ENCODE measurements at places on chromosomes 1 and 21.
A peak's percentile ranks its signal among the peaks of the same experiment; 100 is the strongest.

- no peak for DNase-seq
These were observed 18.5 kb upstream of the EPHA2 start for GRCh38 chr1:16174261-16174868.

DNA sequence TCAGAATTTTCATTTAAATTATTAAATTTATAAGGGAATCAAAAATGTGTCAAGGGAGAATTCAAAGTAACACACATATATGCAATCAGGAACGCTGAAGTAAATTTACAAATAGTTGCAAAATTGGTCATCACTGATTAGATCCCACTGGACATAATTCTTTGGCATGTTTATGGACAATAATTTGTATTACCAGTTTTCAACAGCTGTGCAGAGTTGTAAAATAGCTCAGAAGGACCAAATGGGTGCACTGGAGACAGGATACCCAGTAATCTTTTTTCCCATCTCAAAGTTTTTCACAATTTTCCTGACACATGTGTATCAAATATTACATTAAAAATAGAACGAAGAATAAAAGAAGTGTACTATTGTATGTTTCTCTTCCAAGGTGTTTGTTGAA is 4.1 kb upstream of the ANGPTL1 start:
- no peak for DNase-seq

GRCh38 chr1:68111519-68112436 is 61.4 kb upstream of the DIRAS3 start:
- no peak for DNase-seq

GRCh38 chr1:16324456-16324890 is 27.8 kb downstream of the FBXO42 start:
- no peak for DNase-seq

DNA sequence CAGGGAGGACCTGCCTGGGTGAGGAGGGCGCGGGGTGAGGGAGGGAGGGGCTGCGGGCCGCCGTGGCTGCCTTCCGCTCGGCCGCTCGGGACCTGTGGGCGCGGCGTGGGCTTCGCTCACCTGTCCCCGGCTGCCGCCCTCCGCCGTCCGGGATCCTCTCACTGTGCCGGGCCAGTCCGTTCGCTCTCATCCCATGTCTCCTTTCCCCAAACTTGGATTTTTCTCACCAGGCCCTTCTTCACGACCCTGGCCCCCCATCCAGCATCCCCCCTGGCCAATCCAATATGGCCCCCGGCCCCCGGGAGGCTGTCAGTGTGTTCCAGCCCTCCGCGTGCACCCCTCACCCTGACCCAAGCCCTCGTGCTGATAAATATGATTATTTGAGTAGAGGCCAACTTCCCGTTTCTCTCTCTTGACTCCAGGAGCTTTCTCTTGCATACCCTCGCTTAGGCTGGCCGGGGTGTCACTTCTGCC is 362 bp downstream of the ZBTB48 start:
- no peak for DNase-seq

DNA sequence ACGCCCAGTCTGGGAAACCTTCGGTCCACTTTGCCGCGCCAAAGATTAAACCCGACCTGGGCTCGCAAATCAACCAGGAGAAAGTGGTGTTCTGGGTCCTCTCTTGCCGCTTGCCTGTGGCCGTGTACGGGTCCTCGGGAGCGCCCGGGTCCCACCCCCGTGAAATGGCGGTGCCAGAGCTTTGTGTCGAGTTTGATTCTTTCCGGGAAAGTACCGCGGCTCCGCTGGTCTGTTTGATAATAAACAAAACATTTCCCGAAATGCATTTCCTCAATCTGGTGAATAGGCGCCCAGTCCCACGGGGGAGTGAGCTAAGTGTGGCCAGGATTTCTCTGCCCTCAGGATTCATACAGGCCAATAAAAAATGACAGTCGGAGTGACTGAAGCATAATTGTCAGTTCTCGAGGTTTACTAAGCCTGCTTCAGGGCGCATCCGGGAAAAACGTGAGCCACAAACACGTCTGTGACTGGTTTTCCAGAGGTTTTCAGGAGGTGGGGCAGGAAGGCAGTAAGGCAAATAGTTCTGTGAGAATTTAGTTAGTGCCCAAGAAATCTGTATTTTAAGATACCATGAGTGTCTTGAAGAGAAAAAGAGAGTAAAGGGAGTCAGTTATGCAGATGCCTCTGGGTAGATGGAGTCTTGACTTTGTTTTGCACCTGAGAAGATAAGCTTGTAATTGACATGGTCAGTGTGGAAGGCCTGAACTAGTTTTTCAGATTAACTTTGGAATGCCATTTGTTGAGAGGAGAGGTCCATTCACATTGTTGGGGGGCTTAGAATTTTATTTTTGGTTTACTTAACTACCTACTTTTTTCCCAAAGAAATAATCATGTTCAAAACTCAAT is 675 bp downstream of the IFNAR1 start:
- DNase-seq = peak; percentile 31

Measured in stimulated activated CD8-positive, alpha-beta memory T cell treated with anti-CD3 and anti-CD28 coated beads, Interleukin-4, amount 100 ng/mL, for 1 hour (primary cell).